ENCODE measurements at places on chromosomes 11 and 22.
A peak's percentile ranks its signal among the peaks of the same experiment; 100 is the strongest.

GRCh38 chr11:105181100-105181499 is 41.5 kb upstream of the CARD18 start:
- DNase-seq = no peak

DNA sequence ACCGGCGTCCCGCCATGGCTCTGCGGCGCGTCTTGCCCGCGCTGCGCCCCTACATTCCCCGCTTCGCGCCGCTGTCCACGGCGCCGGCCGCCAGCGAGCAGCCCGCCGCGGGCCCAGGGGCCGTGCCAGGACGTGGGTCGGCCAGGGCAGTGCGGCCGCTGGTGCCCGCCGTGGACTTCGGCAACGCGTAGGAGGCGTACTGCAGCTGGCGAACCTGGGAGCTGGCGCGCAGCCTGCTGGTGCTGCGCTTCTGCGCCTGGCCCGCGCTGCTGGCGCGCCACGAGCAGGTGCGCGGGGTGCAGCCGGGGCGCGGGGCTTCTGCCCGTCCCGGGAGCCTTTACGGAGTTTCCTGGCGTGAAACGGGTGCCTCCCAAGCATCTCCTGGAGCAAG is 20.1 kb downstream of the DGCR6L start:
- DNase-seq = no peak

GRCh38 chr11:106344394-106344793 is 266.9 kb downstream of the AASDHPPT start:
- no peak for DNase-seq

DNA sequence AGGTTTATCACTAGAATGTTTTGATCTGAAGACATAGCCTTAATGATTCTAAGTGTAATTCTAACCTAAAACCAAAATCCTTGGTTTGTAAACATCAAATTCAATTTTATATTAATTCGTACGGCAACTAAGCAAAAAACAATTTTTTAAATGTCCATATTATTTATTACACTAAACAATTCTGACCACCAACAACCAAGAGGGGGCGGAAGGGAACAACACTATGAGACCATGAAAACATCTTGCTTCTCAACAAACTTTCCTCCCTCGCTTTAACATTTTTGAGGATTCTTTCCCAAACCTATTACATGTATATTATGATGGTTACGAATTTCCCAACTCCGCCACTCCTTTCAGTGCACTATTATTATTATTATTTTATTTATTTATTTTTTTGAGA is 6.5 kb upstream of the UCP2 start:
- no peak for DNase-seq

DNA sequence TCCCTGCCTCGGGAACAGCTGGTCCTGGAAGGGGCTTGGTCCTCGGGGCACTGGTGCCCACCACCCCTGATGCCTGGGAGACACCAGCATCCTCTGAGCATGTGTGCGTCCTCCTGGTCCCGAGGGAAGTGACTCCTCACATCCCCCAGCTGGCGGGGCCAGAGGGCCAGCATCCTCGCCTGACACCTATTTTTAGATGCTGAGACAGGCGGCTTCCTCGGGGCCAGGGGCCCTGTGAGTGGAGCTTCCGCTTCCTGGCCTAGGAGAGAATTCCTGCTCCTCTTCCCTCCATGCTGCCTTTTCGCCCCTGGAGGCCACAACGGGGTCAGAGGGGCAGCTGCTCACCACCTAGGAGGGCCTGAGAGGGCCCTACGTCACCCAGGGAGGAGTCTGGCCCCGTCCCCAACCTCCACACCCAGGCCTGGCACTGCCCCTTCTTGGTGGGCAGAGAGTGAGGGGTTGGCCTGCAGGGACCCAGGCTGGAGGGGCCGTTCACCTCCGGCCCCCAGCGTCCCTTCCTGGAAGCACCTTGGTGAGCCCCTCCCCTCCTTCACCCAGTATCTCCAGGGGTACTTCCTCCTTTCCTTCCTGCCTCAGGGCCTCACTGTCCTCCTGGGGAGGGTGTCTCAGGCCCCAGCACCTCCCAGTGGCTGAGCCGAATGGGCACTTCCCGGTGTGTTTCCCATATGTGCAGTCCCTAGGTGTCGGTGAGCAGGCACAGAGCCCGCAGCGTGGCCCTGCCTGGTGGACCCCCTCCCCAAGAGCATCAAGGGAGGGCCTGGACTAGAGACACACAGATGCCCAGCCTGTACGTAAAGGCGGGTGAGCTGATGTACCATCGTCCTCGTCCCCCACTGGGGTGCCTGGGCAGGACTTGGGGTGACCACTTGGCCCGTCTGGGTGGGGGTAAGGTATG is 6.1 kb downstream of the CD81 start:
- DNase-seq = no peak

GRCh38 chr22:19242699-19243098 is 48.8 kb downstream of the CLTCL1 start:
- DNase-seq = no peak

DNA sequence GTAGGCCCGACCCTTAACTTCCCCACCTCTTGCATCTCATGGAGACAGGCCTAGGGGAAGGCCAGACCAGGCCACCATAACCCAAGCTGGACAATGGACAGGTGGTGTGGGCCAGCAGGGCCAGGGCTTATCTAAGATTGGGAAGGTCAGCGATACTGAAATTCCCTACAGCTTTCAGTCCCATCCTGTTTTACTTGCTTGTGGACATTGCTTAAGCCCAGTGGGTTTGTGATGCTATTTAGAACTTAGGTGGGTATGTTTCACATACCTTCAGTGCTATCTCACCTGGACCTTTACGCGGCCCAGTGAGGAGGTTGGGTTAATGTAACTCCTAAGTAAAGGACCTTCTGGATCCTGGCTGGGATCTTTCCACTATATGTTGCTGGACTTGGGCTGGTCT is 1.7 kb downstream of the FADS2 start:
- DNase-seq = no peak

GRCh38 chr22:44842417-44842816 is 90.0 kb downstream of the ARHGAP8 start:
- DNase-seq = no peak

- DNase-seq = no peak
Measured at GRCh38 chr22:19767427-19768341, 7.1 kb downstream of the TBX1 start.

DNA sequence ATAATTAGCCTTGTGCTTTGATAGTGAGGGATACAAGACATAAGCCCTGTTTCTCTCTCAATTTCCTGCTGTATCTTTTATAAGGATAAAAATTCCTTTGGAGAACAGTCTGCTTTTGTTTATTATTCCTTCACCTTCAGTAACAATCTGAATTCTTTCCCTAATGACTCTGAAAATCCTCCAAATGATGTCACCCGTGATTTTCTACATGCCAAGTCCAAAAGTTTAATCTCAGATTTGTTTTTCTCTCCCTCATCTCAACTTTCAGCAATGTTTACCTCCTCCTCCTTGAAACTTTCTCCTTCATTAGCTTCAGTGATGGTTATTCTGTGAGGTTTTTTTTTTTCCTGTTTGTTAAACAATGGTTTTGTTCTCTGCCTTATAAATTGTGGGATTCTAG is 2.2 kb downstream of the OR51E2 start:
- DNase-seq = no peak

GRCh38 chr11:77126861-77127234 is 1.2 kb upstream of the MYO7A start:
- no peak for DNase-seq

GRCh38 chr22:12613199-12613598 is 2914.8 kb upstream of the OR11H1 start:
- no peak for DNase-seq

GRCh38 chr11:33996498-33997454 is 54.8 kb upstream of the CAPRIN1 start:
- DNase-seq = peak; percentile 53

DNA sequence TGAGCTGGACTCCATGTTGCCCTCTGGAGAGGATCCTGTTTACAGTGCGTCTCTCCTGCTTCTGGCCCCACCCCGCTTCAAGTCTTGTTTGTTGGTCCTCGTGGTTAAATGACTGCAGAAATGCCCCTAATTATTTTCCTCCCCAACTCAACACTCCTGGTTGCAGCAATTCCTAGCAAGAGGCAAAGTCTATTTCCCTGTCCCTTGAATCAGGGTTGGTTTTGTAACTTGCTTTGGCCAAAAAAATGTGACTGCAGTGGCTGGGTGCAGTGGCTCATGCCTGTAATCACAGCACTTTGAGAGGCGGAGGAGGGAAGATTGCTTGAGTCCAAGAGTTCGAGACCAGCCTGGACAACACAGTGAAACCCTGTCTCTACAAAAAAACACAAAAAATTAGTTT is 41.0 kb upstream of the FGF3 start:
- no peak for DNase-seq

DNA sequence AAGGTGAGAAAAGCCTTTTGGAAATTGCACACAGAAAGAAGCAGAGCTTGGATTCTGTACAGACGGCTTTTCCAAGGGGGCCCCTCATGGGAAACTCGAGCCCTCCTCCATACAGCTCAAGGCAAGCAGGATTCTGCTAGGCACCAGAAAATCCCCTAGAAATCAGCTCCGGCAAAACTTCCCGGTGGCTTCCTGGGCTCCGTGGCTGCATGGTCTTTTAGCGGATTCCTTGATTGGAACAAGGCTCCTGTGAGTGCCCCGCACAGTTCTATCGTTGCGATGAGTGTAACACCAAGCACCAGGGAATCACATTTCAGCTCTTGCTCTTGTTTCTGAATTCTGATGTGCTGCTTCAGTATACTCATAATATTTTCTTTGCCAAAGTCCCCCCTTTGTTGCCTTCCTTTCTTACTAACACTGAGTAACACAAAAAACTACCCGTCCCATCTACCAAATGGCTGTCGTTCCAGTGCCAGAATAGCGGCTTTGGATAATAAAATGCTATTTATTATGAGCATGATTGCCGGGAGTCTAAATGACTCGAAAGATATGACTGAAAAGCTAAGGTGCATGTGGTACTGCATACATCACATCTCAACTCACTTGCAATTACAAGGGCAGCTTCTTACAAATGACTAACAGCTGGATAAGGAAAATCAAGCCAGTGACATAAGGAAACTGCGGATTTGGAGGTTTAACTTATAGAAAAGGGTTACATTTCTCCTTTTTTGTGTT is 494.1 kb downstream of the DLG2 start:
- no peak for DNase-seq

DNA sequence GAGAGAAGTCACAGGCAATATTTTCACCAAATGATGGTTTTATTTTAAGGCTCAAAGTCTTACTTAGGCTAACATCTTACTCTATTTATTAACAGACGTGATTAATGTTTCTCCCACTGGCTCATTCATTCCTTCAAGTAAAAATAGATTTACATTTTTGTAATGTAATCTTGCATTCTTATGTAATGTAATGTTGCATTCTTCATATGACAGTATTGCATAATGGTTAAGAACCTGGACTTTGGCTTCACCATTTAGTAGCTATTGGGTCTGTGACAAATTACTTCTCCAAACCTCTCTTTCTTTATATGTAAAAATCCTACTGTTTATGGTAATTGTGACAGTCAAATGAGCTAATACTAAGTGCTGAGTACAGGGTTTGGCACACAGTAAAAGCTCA is 3.3 kb upstream of the DIXDC1 start:
- DNase-seq = no peak

GRCh38 chr11:34002420-34002819 is 49.1 kb upstream of the CAPRIN1 start:
- no peak for DNase-seq

- DNase-seq = no peak
Measured at GRCh38 chr11:2105511-2105910, 33.7 kb downstream of the IGF2 start.

DNA sequence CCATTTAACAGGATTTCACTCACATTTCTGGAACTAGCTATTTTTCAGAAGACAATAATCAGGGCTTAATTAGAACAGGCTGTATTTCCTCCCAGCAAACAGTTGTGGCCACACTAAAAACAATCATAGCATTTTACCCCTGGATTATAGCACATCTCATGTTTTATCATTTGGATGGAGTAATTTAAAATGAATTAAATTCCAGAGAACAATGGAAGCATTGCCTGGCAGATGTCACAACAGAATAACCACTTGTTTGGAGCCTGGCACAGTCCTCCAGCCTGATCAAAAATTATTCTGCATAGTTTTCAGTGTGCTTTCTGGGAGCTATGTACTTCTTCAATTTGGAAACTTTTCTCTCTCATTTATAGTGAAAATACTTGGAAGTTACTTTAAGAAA is 9.2 kb downstream of the PRSS23 start:
- DNase-seq = no peak

GRCh38 chr11:65526744-65527143 is 1.9 kb downstream of the SCYL1 start:
- DNase-seq = no peak

GRCh38 chr11:1234054-1234720 is 11.3 kb downstream of the MUC5B start:
- DNase-seq = no peak

DNA sequence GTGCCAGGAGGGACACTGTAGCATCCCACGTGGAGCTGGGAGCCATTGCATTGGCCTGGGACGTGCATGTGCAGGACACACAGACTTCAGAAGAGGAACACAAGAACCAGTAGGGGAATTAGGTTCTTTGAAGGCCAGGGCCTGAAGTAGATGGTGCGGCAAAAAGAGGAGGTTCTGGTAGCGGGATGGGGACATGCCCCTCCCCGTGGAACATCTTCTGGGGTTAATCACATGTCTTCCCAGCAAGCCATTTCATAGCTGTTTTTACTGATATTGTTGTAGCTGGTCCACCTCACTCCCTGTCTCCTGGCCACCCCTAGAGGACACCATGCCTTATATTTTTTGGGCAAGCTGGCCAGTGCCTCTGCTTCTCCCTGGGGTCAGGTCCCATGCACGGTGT is 74.3 kb downstream of the SCN3B start:
- DNase-seq = no peak

- no peak for DNase-seq
Measured at GRCh38 chr11:74784234-74784633, 35.6 kb downstream of the RNF169 start.

DNA sequence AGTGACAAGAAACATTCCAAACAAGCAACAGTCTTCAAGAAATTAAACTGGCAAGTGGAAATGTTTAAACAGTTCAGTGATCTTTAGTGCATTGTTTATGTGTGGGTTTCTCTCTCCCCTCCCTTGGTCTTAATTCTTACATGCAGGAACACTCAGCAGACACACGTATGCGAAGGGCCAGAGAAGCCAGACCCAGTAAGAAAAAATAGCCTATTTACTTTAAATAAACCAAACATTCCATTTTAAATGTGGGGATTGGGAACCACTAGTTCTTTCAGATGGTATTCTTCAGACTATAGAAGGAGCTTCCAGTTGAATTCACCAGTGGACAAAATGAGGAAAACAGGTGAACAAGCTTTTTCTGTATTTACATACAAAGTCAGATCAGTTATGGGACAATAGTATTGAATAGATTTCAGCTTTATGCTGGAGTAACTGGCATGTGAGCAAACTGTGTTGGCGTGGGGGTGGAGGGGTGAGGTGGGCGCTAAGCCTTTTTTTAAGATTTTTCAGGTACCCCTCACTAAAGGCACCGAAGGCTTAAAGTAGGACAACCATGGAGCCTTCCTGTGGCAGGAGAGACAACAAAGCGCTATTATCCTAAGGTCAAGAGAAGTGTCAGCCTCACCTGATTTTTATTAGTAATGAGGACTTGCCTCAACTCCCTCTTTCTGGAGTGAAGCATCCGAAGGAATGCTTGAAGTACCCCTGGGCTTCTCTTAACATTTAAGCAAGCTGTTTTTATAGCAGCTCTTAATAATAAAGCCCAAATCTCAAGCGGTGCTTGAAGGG is 6.0 kb downstream of the MALAT1 start:
- no peak for DNase-seq

GRCh38 chr22:46052331-46052771 is 75.4 kb upstream of the WNT7B start:
- no peak for DNase-seq

All from stimulated activated CD4-positive, alpha-beta T cell treated with anti-CD3 and anti-CD28 coated beads, Interleukin-4, amount 100 ng/mL, for 4 hours (primary cell).